MM.1S (cell line): ENCODE measurements at places on chromosomes 13 and 19.
A peak's percentile ranks its signal among the peaks of the same experiment; 100 is the strongest.

- DNase-seq, result peak; percentile 91
Observed at GRCh38 chr19:40221858-40222619, 3.9 kb upstream of the TTC9B start.

DNA sequence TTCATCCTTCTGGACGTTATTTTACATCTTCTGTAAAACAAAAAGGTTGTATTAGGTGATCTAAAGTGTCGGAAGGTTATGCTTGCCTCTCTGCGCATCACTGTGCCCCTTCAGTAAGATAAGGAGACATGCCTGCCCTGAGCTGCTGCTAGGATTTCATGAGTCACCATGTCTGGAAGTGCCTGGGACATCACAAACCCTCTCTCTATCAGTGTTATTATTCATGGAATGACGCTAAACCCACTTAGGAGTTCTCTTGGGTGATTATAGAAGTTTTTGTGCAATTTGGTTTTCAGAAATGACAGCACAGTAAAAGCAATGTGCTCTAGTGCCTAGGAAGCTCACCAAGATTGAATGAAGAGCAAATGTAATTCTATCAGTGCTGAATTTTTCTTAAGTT is 617.7 kb downstream of the DCT start:
- no peak for DNase-seq

- no peak for DNase-seq
Observed at GRCh38 chr19:14375582-14376291, 5.5 kb upstream of the ADGRE5 start.

DNA sequence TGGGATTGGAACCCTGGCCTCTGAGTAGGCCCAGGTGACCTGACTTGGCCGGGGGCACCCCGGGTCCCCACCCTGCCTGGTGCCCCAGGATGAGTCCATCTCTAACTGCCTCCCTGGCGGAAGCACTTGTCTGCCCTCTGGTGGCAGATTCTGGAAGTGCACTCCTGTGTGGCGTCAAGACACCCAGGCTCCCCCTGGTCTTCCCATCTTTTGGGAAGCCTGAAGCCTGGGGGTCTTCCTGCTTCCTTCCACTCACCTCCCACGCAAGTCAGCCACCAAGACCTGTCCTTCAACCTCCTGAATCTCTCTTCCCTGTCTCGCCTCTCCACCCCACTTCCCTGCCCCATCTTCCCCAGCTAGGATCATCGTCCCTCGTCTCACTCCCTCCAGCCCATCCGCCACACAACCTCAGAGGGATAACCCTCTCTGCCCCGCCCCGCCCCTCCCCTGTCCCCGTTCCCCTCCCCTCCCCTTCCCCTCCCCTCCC is 7.4 kb downstream of the RABAC1 start:
- DNase-seq, result peak; percentile 82

GRCh38 chr19:40355975-40356680 is 7.6 kb downstream of the PLD3 start:
- DNase-seq, result no peak

GRCh38 chr19:17245535-17245984 is at the start of gene NR2F6:
Gene NR2F6 (minus strand): TSS chr19:17245919. CDS start chr19:17245220, 699 bp downstream.
- DNase-seq, result no peak

- no peak for DNase-seq
Observed at GRCh38 chr19:16561382-16561781, 10.8 kb downstream of the SLC35E1 start.

GRCh38 chr19:6210091-6210490 is 69.7 kb downstream of the MLLT1 start:
- DNase-seq, result no peak

DNA sequence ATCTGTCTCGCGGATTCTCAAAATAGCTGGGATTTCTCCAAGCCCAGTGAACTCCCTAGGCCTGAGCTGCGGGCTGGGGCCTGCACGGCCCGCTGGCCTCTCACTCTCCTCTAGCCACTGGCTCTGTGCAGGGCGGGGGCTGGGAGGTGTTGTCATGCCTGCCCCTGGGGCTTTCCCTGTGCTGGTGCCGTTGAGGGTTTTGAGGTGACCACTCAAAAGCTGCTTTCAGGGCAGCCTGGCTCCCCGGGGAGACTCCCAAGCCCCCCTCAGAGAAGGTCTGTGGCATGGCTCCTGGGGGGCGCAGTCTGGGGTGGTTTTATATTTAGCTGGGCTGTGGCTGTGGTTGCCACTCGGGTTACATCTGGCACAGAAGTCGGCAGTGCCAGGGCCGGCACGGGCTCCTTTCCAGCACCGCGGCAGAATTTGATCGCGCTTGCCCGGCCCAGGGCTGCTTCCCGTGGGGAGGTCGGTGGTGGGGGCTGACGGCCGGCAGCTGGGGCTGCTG is 10.0 kb downstream of the NDUFB7 start:
- no peak for DNase-seq

DNA sequence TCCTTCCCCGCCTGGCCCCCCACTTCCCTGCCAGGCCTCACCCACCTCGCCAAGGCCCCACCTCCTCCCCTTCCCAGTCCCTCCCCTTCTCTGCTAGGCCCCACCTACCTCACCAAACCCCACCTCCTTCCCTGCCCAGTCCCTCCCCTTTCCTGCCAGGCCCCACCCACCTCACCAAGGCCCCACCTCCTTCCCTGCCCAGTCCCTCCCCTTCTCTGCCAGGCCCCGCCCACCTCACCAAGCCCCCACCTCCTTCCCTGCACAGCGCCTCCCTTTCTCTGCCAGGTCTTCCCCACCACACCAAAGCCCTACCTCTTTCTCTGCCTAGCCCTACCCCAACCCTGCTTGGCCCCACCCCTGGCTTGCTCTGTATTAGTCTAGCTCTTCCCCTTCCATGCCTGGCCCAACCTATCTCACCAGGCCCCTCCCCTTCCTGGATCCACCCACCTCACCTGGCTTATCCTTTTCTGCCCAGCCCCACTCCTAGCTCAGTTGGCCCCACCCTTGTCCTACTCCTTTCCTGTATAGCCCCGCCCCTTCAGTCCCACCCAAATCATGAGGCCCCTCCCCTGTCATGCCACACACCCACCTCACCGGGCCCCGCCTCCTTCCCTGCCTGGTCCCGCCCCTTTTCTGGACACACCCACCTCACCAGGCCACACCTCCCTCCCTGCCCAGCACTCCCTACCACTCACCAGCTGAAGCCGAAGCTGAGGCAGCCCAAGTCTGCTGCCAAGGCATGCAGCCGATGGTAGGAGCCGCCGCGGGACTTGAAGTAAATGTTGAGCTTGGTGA is 16.2 kb downstream of the CERS1 start:
- peak; percentile 41 for DNase-seq

- no peak for DNase-seq
Observed at GRCh38 chr13:90388887-90389452, 958.5 kb upstream of the MIR17HG start.
